ENCODE measurements at places on chromosomes 4 and X.

- no peak for DNase-seq
Observed at GRCh38 chr4:139628184-139629012, 37.2 kb upstream of the MGST2 start.

GRCh38 chr4:7630568-7631287 lies 196.0 kb upstream of the PSAPL1 start:
- no peak for DNase-seq

DNA sequence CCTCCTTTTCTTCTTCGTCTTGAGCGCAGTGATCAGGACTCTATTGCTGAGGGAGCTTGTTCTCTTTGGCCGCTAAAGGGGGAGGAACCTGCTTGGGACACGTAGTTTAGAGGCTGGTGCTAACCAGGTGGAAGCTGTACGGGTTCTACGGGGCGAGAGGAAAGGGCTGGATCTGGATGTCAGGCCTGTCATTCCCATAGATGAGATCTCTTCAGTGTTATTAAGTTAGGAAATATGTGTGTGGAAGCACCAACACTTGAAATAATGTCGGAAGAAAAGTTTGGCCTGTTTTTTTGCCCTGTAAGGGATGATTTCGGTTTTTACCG lies 643 bp downstream of the SRP72 start:
- no peak for DNase-seq

GRCh38 chr4:31793907-31794306 lies 1073.7 kb downstream of the PCDH7 start:
- no peak for DNase-seq

GRCh38 chr4:76250962-76251361 lies 559 bp upstream of the FAM47E start:
- no peak for DNase-seq

DNA sequence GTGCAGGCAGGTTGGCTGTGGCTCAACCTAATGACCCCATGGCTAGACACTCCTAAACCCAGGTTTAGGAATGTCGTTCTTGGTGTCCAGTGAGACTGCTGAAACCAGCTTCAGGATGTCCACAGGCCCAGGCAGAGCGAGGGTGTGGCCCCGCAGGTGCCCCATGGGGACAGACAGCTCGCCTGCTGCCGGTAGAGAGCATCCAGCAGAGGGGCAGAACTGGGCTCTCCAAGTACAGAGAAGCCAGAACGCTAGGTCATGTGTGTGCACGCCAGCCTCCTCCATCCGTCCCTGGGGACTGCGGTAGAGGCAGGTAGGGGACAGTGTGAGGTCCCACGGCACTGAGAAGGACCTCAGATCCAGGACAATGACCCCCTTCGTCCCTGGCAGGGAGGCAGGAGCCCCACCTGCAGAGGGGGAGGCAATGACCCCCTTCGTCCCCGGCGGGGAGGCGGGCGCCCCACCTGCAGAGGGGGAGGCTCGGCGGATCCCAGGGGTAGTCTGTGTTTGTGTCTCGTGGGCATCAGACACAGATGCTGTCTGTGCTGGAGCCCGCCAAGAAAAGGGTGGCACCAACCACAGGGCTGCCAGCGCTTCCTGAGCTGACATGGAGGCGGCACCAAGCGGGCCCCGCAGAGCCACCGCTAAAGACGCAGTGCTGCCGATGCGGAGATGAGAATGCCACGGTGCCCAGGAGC lies 118.4 kb downstream of the FAM53A start:
- DNase-seq = no peak

- DNase-seq = no peak
Observed at GRCh38 chr4:157977086-157977485, 195.7 kb downstream of the GASK1B start.

- DNase-seq = no peak
Observed at GRCh38 chrX:147738265-147738664, 173.5 kb upstream of the FMR1 start.
